Body of pancreas (tissue), 4 donors: ENCODE measurements at places on chromosomes 6 and 20. TPM values are rescaled to one million over a fixed set of nuclear protein-coding genes. Genes with fewer than 3 reads are reported as not detected.
A peak's percentile ranks its signal among the peaks of the same experiment; 100 is the strongest.

- H3K27me3 ChIP-seq: no peaks in the 10 kb centered on the region
- no peaks in the 10 kb centered on the region for H3K36me3 ChIP-seq
- H3K4me3 ChIP-seq: no peak overlapping the region
- no peak for DNase-seq
Observed at GRCh38 chr6:53124131-53124800, 24.4 kb downstream of the GCM1 start.

DNA sequence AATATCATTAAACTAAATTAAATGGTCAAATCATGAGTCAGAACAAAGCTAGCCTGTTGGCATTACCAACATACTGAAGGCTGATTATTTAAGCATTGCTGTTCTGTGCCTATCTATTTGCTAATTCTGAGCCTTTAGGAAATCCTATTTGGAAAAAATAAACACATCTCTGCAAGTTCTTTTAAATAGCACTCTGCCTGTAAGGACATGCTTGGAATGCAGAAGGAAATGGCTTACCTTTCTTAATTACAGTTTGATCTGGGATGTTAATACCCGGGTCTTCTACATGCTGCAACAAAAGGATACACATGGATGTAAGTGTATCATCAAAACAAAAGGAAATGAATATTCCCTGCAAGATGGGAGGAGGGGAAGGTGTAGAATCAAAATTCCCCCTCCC is 8.3 kb downstream of the TFAP2A start:
- DNase-seq: no peak
- no peak overlapping the region for H3K27ac ChIP-seq
- peaks cover 23% of the 10 kb centered on the region for H3K27me3 ChIP-seq
- H3K4me3 ChIP-seq: no peak overlapping the region
- no peaks in the 10 kb centered on the region for H3K36me3 ChIP-seq
- peaks cover 19% of the 10 kb centered on the region for H3K4me1 ChIP-seq

DNA sequence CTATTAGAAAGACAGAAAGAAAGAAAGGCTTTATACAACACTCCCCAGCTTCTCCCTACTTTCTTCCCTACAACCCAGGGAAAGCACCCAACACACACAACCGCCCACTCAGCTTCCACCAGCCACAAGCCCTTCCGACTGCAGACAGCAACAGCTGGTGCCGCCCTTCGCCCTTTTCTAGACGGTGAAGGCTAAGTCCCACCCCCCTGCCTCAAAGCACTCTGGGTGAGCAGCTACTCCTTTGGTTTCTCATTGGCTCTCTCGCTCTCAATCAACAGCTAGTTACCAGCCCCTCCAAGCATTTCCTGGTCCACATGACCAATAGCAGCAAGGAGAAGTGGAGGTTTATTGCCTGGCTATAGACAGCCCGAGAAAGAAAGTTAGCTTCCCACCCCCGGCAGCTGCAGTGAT is 230.1 kb upstream of the MOCS1 start:
- no peak overlapping the region for H3K4me3 ChIP-seq
- H3K27ac ChIP-seq: no peak overlapping the region
- DNase-seq: no peak
- H3K4me1 ChIP-seq: peaks cover 20% of the 10 kb centered on the region

- no peak overlapping the region for H3K27ac ChIP-seq
- no peak overlapping the region for H3K4me3 ChIP-seq
- no peaks in the 10 kb centered on the region for H3K27me3 ChIP-seq
- no peaks in the 10 kb centered on the region for H3K36me3 ChIP-seq
Observed at GRCh38 chr6:19569563-19569962, 267.6 kb upstream of the ID4 start.

- no peaks in the 10 kb centered on the region for H3K27me3 ChIP-seq
- no peak for DNase-seq
- no peaks in the 10 kb centered on the region for H3K4me1 ChIP-seq
- H3K4me3 ChIP-seq: no peak overlapping the region
- no peaks in the 10 kb centered on the region for H3K36me3 ChIP-seq
- no peak overlapping the region for H3K27ac ChIP-seq
Observed at GRCh38 chr6:122695188-122695587, 84.3 kb upstream of the FABP7 start.

DNA sequence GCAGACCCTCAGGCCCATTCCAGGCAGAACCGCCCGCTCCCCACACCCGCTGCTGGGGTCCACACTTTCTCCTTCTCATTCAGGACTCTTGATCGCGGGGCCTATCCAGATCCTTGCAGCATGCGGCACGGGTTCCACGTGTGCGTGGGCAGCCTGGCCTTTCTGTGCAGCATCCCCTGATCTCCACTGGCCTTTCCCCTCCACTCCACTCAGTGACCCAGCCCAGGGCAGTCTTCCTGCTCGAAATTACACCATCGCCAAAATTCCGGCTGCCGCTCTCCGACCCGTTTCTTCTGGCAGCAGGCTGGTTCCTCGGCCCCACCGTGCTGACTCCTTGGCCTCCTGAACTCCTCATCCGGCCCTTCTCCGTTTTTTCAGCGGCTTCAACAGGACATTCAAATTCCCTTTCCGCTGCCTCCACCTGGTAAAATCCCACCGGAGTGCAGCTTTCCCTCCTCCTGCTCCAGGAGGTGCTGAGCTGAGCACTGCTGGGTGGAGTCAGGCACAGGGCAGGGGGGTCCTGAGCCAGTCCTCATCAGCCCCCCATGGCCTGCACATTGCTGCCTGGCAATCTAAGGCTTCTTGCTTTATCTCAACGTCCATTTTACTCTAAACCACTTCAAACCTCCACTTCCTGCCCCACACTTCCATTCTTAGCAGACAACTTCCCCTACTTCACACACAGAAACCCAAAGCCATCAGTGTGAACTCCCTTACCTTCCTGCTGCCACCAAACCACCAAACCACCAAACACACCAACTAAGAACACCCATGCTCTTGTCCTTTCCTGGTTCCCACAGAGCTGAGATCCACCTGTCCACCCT is 9.0 kb downstream of the SFT2D1 start:
- no peak overlapping the region for H3K27ac ChIP-seq
- H3K27me3 ChIP-seq: no peaks in the 10 kb centered on the region
- H3K4me1 ChIP-seq: peaks cover 5% of the 10 kb centered on the region
- no peaks in the 10 kb centered on the region for H3K36me3 ChIP-seq
- no peak for DNase-seq

GRCh38 chr6:89364586-89364985 is 12.1 kb upstream of the UBE2J1 start:
- H3K27ac ChIP-seq: no peak overlapping the region
- H3K27me3 ChIP-seq: no peaks in the 10 kb centered on the region
- DNase-seq: no peak
- H3K36me3 ChIP-seq: no peaks in the 10 kb centered on the region
- H3K4me3 ChIP-seq: no peak overlapping the region
- H3K4me1 ChIP-seq: no peaks in the 10 kb centered on the region

The RNF182 gene
- 1.6 TPM for total RNA-seq

DNA sequence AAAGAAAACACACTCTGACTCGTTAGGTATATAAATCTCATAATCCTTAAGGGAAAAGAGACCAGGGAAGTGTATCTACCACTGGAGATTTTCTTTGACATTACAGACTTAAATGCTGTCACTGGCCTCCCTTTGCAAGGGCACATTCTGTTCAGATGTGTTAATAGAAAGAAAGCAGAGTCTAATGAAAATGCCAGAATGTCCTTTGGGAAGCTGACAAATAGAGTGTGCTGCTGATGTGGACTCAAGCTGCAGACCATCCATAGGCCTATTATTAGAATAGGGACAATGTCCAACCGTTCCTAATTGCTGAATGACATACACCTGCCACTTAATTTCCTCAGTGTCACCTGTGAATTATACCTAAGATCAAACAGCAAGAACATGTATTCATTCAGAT is 41.2 kb downstream of the SLC35D3 start:
- DNase-seq: no peak
- H3K4me1 ChIP-seq: no peaks in the 10 kb centered on the region
- no peaks in the 10 kb centered on the region for H3K36me3 ChIP-seq
- H3K27ac ChIP-seq: no peak overlapping the region
- no peak overlapping the region for H3K4me3 ChIP-seq

DNA sequence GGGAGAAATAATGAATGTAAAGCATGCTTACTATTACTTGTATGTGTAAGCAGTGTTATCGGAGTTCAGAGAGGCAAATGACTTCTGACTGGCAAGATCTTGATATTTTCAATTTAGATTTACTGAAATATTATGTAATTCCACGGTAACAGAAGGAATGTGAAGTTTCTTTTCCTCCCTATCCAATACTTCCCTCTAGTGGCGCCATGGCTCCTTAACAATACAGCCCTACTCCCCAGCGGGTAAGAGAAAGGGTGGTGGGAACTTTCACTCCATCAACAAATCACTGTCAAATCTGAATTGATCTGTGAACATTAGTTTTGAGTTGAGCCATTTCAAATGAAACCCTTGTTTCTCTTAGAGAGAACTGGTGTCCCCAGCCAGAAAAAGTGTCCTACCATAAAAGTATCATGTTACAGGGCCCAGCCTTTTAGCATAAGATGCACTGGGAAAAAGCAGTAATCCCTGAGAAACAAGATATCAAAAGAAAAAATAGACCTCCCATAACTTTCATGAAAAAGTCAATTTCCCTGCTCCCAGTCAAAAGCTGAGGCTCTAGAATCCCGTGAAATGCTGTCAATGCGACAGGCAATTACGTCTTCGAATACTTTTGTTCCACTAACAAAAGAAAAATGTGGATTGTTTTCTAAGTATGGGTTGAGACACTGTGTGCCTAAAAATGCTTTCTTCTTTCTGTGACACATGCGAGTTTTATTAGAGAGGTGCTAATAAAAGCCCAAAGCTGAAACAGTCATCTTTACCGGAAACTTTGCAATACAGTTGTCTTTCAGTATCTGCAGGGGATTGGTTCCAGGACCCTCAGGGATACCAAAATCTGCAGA is 12.9 kb downstream of the COX7A2 start:
- no peak overlapping the region for H3K4me3 ChIP-seq
- no peaks in the 10 kb centered on the region for H3K4me1 ChIP-seq
- no peaks in the 10 kb centered on the region for H3K36me3 ChIP-seq
- peak; percentile 46 for DNase-seq

GRCh38 chr6:97630604-97631003 is 347.6 kb upstream of the MMS22L start:
- no peak overlapping the region for H3K27ac ChIP-seq
- no peak for DNase-seq
- H3K27me3 ChIP-seq: no peaks in the 10 kb centered on the region

The CHRNA4 gene
- not detected for total RNA-seq

DNA sequence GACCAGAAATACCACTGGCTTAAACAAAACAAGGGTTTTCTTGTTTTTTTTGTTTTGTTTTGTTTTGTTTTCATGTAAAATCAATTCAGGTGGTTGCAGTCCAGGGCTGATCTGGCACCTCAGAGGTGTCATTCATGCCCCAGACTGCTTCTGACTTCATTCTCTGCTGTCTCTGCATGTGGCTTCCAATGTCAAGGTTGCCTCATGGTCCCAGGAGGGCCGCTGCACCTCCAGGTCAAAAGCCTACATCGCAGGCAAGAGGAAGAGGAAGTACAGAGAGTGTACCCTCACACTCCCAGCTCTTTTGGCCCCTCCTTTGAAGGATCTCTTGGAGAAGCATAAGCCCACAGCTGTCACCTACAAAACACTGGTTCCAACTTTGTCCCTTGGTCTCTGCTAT is 1.4 kb upstream of the BTN3A1 start:
- DNase-seq: no peak
- no peak overlapping the region for H3K27ac ChIP-seq
- no peak overlapping the region for H3K4me3 ChIP-seq
- peaks cover 17% of the 10 kb centered on the region for H3K4me1 ChIP-seq
- no peaks in the 10 kb centered on the region for H3K27me3 ChIP-seq
- no peaks in the 10 kb centered on the region for H3K36me3 ChIP-seq

DNA sequence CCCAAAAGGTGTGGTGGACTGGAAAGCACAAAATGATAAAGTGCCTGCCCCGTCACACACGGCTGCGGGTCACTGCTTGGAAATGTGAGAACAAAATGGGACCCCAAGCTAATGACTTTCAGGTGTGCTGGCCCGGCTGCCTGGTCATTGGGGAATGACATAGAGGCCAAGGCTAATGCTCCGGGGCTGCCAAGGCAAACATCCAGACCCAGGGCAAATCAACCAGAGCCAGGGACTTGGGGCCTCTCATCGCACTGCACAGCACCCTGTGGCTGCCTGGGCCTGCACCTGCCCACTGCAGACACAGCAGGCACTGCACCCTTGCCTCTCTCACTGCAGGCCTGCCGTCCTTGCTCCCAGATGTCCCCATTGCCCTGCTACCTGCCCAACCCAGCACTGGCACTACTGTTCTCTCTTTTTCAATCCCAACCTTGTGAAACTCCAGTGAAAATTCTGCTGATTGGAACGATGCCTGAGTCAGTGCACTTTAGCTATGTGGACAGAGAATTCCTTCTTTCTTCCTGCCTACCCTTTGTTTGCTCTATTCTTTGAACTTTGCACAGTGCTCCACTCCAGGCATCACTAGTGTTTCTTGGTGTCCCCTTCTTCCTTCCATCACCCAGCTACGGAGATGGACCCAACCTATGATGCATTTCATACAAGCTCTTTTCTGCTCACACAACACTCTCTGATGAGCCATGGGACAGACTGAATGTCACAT is 849.5 kb downstream of the MAFB start:
- no peaks in the 10 kb centered on the region for H3K4me1 ChIP-seq
- no peaks in the 10 kb centered on the region for H3K36me3 ChIP-seq
- H3K4me3 ChIP-seq: no peak overlapping the region
- H3K27me3 ChIP-seq: no peaks in the 10 kb centered on the region
- H3K27ac ChIP-seq: no peak overlapping the region
- no peak for DNase-seq
